Liver (tissue), 10 donors: ENCODE measurements at places on chromosomes 7 and 10.
A peak's percentile ranks its signal among the peaks of the same experiment; 100 is the strongest.

GRCh38 chr7:140330128-140330527, 68.2 kb downstream of the SLC37A3 start:
- DNase-seq = no peak

- peak; percentile 58 for DNase-seq
These were observed 83.1 kb downstream of the SH3PXD2A start for GRCh38 chr10:103772096-103772845.

GRCh38 chr10:93028883-93029282, 31.7 kb upstream of the CYP26C1 start:
- DNase-seq = no peak

DNA sequence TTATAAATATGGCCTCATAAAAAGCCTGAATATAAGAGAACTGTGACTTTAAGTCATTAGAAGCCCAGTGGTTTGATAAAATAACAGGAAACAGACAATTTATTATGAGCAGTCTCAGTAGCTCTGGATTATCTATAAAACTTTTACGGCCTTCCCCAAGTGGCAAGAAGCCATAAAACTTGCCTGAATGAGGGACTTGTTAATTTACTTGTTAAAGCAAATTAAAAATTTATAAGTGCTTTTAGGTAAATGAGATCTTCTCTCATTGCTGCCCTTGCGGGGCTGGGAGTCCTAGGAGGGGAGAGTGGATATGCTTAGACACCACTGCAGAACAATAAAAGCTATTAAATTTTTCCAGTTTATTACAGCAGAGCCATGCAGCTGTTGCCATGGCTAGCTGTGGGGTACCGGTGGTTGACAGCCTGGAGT, 499.9 kb downstream of the AUTS2 start:
- DNase-seq = no peak

GRCh38 chr10:117140525-117140902, 2.4 kb upstream of the VAX1 start:
- no peak for DNase-seq

GRCh38 chr10:110898391-110898790, 20.6 kb downstream of the BBIP1 start:
- no peak for DNase-seq

DNA sequence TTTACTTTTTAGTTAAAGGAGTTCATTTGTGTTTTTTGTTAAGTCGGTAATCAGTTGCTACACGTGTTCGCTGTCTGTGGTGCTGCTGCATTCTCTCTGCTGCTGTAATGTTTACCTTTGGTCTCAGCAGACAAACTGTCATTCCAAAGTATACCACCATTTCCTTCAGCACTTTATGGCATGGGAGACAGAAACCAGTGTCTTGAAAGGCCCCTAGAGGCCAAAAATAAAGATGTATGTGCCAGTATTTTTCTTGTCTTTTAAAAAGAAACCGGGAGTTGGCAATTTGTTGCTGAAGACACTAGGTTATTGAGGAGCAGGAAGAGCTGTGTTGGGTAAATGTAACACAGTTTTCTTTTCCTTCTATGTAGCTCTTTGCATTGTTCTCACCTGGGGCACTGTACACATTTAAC, 24.1 kb downstream of the ZNF92 start:
- no peak for DNase-seq

DNA sequence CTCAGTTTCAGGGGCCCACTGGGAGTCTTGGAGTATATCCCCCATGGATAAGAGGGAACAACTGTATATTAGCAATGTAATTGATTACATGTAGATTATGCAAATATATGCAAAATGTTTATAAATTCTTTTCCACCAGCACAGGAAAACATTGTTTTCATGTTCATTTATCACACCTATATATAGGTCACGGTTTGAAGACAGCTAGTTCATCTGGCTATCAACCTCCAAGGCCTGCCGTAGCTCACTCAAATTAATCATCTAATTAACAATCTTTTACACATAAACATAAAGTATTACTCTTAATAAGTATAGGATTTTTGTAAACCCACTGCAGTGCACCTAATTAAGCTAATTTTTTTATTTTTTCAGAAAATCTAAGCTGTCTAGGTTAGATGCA, 53.7 kb upstream of the SP4 start:
- no peak for DNase-seq

DNA sequence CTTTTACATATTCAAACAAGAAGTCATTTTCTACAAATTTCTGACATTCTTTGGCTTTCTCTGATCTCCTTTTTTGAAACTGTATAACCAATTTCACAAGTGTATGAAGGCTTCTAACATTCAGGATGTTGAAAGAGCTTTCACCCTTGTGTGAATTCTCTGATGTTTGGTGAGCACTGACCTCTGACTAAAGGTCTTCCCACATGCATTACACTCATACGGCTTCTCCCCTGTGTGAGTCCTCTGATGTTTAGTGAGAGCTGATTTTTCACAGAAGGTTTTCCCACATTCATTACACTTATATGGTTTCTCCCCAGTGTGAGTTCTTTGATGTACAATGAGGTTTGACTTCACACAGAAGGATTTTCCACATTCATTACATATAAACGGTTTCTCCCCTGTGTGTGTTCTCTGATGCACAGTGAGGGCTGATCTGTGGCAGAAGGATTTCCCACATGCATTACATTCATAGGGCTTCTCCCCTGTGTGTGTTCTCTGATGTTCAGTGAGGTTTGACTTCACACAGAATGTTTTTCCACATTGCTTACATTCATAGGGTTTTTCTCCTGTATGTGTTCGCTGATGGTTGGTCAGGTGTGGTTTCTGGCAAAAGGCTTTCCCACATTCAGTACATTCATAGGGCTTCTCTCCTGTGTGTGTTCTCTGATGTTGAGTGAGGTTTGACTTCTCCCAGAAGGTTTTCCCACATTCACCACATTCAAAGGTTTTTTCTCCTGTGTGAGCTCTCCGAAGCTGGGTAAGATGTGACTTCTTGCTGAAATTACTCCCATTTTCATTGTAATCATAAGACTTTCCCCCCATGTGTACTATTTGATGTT, 25.7 kb downstream of the ZNF248 start:
- DNase-seq = no peak

- DNase-seq = no peak
These were observed 25.2 kb upstream of the NCAPG2 start for GRCh38 chr7:158729646-158730382.

- DNase-seq = no peak
These were observed 34.4 kb downstream of the ZMIZ1 start for GRCh38 chr10:79103129-79103528.

DNA sequence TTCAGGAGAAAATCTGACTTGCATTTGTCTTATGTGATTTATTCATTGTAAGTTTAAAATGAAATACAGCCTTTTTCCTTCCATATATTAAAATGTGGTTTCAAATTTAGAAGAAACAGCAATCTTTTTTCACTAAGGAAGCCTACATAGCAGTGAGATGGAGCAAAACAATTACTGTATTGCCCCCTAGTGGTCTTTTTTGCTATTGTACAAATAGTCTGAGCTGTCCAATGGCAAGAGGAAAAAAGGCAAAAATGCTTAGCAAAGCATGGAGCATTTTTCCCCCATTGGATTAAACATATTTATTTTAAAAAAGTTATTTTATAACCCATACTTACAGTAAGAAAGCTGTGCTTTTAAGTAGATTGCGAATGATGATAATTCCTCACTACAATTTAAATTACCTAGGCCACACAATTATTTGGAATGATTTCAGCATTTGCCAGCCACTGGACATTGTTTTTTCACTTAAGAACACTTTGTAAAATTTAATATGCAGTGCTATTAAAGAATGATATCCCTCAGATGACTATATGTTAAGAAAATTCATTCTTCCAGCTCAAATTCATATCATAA, 119.5 kb downstream of the CPED1 start:
- no peak for DNase-seq

DNA sequence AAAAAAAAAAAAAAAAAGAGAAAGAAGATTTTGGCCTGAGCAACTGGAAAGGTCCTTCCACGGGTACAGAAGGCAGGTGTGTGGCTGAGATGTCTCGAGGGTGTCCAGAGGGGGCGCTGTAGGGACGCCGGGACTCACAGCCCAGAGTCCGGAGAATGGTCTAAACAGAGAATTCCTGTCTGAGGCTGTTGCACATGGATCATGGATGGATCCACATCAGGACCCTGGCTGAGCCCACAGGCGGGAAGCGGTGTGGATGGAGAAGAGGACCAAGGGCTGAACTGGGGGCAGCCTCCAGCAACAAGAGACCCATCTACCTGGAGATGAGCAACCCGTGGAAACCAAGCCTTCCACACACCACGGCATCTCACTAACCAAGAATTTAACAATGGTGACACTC, 55.0 kb downstream of the PKD1L1 start:
- no peak for DNase-seq

DNA sequence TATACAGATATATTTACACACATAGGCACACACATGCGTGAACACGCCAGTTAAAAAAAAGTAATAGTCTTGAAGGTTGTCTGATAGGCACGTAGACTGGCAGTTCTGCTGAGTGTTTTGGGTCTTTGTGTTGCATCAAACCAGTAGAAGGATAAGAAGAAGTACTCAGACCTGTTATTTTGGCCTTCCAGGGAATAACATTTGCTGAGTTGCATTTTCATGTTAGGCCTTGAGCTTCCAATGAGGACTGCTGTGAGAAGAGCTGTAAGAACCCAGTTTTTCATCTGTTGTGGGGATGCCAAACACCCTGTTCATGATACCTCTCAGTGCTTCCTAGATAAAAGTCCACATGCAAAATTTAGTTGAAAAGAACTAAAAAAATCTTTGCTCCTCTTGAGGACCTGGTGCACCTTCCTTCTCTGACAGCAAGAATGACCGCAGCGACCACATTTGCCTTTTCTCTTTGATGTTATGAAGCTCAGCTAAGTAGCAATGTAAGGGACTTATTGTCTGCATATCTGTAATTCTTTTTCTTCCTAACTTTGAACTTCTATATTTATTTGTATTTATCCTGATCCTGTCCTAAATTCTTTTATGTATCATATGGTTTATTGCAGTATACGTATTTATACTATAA, 27.2 kb downstream of the HIPK2 start:
- no peak for DNase-seq

DNA sequence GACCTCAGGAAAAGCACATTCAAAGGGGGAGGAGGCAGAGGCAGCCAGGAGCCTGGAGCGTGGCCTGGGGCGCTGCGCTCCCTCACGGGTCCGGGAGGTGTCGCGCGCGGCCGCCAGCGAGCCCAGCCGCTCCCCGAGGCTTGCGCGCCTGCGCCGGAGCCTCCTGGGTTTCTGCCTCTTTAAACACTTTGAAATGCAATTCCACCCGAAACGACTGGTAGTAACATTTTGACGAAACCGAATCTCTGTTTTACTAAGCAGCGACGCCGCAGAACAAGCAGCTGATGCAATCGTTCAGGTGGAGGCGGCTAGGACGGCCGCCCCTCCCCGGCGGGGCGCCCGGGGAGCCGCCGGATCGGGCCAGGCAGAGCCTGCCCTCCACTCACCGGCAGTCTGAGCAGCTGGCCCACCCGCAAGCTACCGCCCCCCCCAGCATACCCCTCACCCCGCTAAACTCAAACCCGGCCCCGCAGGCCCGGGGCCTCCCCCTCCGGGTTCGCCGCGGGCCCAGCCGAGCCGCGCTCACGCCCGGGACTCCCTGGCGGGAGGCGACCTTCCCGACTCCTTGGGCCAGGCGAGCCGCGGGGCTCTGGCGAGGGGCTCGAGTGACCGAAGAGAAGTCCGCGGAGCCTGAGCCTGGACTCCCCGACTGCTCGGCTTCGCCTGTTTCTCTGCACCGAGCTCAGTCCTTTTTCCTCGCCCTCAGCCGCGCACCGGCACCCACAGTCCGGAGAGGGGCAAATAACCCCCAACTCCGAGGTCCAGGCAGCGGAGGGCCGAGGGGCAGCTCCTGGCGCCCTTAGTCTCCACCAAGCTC, 3.2 kb downstream of the MKX start:
- peak; percentile 65 for DNase-seq

GRCh38 chr7:127848241-127848640, 183.0 kb downstream of the LRRC4 start:
- DNase-seq = no peak

DNA sequence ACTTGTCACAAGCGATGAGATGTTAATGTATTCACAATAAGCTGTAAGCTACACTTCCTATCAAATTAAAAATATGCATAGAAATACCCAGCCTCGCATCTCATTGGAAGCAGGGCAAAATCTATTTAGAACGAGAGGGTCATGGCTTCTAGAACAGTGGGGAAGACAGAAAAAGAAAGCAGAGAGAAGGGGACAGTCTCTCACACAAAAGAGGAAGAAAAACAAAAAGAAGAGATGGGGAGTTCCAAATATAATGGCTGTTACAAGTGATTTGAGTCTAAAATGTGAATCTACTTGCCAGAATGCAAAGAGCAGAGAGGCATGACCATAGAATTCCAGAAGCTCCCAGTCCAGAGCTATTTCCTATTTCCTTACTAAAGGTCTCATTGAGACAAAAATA, 13.8 kb downstream of the LRRN3 start:
- no peak for DNase-seq

DNA sequence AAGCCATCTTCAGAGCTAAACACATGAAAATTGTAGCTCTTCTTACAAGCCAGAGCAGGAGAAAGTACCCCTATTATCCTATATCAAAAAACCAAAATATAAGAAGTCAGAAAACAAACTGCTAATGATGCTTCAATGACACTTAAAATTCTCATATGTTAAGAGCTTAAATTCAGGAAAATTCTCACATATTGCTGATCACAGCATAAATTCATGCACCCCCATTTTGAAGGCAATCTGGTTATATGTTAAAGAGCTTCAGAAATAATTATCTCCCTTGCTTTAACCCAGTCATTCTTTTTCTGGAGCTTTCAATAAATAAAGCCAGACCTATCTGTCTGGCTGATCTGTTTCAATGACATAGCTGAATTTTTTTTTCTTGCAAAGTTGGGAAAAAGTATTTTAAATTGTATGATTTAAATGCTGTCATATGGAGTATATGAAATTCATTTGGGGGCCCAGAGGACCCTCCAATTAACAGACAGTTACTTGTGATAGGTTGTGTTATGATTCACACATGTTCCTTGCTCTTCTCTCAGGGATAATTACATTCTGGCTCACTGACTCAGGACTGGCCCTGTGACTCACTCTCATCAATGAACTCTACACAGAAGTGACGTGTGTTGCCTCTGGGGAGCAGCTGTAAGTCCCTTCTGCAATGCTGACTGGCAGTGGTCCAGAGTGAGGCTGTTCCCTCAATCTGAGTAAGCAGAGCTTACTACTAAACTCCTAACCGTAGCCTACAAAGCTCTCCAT, 85.2 kb downstream of the HGF start:
- DNase-seq = peak; percentile 36

DNA sequence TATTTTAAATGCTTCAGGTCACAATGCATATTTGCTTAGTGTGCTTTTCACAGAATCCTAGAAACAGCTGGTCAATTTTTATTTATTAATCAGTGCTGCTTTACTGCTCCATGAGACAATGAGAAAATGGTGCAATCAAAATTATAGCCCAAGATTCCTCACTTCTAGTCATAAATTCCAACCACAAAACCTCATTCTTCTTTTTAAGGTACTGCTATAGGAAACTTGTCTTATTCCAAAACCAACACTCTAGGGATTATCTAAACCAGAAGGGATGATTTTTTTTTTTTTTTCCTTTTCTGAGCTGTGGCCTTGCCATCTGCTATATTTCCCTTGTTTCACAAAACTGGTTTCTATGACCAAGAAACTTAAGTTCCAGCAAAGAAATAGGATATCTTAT, 64.0 kb upstream of the SEMA3A start:
- no peak for DNase-seq

- no peak for DNase-seq
These were observed 10.4 kb downstream of the C10orf120 start for GRCh38 chr10:122689146-122689820.
